Stimulated activated CD4-positive, alpha-beta T cell treated with anti-CD3 and anti-CD28 coated beads, TNF-alpha, amount 100 ng/mL, for 1 hour (primary cell): ENCODE measurements at places on chromosomes 3 and 15.

DNA sequence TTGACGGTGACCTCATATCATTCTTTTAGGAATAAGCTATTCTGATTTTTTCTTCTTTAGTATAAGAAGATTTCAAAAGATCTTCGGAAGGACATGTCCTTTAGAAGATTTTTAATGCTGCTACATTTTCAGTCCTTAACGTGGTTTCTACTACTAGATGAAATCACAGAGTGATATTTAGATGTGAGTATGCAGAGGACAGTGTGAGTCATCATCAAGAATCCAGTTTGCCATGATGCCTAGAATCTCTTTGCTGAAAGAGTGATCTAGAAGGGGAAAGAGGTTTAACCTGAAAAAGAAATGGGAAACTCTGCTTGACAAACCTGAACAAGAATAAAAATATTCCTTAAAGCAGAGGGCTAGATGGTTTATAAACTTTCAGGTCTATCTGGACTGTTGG, 43.2 kb downstream of the SLC7A14 start:
- no peak for DNase-seq

DNA sequence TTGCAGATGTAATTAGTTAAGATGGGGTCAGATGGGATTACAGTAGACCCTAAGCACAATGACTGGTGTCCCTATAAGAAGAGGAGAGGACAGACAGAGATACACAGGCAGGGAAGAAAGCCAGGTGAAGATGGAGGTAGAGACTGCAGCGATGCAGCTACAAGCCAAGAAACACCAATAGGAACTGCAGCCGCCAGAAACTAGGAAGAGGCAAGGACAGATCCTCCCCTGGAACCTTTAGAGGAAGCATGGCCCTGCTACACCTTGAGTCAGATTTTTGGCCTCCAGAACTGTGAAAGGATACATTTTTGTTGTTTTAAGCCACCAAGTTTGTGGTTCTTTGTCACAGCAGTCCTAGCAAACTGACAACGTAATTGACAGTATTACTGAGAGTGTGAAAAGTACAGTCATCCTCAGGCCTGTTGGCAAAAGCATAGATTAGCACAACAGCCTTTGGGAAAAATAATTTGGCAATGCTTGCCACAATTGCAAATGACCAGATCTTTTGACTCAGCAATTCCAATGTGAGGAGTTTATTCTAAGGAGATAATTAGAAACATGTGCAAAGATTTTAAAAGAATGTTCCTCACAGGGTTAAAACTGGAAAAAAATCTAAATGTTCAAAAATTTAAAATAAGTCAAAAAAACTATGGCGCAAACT, 82.6 kb upstream of the TJP1 start:
- no peak for DNase-seq

GRCh38 chr3:193968380-193968974, 167.5 kb upstream of the HES1 start:
- no peak for DNase-seq

DNA sequence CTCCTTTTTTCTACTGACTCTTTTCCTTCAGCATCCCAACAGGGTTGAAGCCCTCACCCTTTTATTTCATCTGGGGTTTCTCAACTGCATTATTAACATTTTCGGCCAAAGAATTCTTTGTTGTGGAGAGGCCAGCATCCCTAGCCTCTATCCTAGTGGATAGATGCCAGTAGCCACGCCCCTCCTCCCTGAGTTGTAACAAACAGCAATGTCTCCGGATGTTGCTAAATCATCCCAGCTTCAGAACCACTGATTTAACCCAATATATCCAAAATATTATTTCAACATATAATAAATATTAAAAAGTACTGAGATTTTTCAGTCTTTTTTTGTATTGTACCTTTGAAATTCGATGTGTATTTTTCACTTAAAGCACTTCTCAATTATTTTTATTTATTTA, 2.0 kb upstream of the RNF111 start:
- DNase-seq = no peak

GRCh38 chr3:143831994-143832393, 16.3 kb downstream of the SLC9A9 start:
- DNase-seq = no peak

DNA sequence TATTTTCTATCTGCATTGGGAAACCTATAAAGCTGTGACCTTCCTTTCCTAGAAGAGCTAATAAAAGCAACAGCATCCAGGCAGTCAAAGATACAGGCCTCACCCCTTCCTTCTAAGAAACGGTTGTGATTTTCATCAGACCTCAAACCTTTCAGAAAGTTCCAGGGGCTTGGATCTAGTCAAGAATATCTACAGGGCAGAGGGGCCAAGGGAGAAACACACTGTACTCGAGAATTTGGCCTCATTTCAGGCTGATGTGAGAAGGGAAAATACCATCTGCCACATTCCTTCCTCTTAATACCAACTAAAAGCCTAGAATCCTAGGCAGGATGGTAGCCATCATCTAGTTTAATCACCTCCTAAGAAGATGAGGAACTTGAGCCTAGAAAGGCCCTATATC, 24.5 kb upstream of the BCL6 start:
- no peak for DNase-seq
